Stimulated activated CD4-positive, alpha-beta T cell treated with anti-CD3 and anti-CD28 coated beads, TNF-alpha, amount 100 ng/mL, for 4 hours (primary cell): ENCODE measurements at places on chromosomes 13 and 19.
A peak's percentile ranks its signal among the peaks of the same experiment; 100 is the strongest.

GRCh38 chr19:55855160-55855559, 18.8 kb downstream of the NLRP4 start:
- DNase-seq = no peak

DNA sequence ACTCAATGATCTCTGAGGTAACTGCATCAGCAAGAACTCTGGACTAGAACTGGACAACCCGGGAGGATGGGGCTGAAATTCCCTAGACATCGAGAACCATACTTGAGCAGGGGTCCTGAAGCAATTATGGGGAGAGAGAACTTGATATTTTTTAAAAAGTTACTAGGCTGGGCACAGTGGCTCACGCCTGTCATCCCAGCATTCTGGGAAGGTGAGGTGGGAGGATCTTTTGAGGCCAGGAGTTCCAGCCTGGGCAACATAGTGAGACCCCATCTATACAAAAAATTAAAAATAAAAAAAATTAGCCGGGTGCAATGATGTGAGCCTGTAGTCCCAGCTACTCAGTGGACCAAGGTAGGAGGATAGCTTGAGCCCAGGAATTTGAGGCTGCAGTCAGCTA, 2.3 kb upstream of the DNAJB1 start:
- DNase-seq = no peak

DNA sequence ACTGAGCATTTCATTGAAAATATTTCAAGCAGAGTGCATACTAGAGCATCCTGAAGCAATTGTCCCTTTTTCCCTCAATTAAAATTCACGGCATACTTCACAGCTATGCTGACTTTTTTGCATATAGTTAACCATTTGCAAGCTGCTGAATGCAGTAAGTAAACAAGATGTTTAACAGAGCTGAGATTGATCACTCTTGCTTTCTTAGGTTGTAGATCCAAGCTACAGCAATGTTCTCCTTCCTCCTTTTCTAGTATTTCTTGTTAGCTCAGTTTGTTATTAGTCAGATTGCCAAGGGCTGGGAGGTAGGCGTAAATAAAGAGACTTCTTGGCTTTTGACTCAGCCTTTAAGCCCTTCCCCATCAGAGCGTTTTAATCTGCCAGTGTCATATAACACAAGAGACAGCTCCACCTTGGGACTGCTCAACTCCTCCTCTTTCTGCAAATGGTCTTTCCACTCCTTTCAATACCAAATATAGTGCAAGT, at the start of gene SLITRK6:
SLITRK6 (minus strand) TSS at position 323 of the 486 bp plus-strand sequence. CDS start 2,911 bp downstream, outside the sequence.
- no peak for DNase-seq

- DNase-seq = no peak
Observed at GRCh38 chr13:67554286-67554685, 324.1 kb upstream of the PCDH9 start.

- DNase-seq = peak; percentile 10
Observed at GRCh38 chr19:39342647-39343305, 555 bp downstream of the SAMD4B start.

- DNase-seq = no peak
Observed at GRCh38 chr13:30045916-30046704, 195.7 kb upstream of the UBL3 start.

DNA sequence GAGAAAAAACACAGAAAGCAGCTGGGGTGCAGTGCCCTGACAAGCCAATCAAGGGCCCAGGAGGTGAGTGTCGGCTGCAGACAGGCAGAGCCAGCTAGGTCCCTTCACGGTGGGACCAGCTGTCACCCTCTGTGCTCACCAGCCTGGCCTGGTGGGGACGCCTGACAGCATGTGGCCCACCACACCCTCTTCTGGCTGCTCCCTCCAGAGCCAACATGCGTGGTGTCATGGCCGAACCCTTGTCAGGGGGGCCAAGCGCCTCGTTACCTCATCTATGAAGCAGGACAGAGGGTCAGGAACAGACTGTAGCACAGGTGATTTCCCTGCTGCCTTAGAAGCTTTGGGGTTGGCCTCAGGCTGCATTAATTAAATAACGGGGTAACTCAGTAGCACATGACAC, 40.0 kb upstream of the ISYNA1 start:
- no peak for DNase-seq

DNA sequence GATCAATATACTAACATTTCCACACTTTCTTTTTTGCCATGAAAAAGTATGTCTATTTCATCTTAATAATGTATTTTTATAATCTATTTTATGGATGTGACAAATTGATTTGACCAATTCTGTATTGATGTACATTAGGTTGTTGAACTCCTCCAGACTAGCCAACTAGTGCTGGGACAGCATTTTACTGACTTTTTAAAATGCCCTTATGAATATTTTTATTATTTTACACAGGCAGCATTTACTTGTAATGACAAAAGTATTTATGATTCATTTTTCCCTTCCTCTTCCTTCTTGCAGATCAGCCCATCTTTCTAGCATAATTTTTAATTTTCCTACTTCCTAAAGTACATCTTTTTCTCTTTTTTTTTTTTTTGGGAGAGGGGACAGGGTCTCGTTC, 918 bp upstream of the FUZ start:
- no peak for DNase-seq

- no peak for DNase-seq
Observed at GRCh38 chr19:46970815-46971214, 48.8 kb upstream of the NPAS1 start.

DNA sequence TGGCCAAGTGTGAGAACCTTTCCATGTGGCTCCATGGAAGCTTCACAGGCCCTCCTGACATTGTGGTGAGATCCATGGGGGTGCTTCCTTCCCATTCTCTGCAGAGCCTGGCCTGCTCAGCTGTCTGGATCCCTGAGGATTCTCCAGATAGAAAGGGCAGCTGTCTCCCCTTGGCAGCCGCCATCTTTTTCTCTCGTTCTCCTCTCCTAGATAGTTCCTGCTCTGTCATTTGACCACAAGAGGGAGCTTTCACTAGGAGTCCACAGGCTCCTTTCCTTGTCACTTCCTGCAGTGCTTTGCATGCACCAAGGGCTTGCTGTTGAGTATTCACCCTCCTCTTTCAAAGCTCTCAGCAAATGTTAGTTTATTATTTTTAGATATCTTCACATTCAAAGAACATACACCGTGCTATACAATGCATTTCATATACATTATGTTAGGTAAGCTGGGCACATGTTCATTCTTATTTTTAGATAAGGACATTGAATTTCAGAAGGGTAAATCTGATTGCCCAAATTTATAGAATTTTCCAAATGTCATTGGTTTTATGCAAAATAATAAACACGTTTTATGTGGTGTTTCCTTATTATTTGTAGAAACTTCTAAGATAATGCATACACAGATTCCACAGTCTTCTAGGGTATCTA, 133.2 kb downstream of the FRY start:
- no peak for DNase-seq

DNA sequence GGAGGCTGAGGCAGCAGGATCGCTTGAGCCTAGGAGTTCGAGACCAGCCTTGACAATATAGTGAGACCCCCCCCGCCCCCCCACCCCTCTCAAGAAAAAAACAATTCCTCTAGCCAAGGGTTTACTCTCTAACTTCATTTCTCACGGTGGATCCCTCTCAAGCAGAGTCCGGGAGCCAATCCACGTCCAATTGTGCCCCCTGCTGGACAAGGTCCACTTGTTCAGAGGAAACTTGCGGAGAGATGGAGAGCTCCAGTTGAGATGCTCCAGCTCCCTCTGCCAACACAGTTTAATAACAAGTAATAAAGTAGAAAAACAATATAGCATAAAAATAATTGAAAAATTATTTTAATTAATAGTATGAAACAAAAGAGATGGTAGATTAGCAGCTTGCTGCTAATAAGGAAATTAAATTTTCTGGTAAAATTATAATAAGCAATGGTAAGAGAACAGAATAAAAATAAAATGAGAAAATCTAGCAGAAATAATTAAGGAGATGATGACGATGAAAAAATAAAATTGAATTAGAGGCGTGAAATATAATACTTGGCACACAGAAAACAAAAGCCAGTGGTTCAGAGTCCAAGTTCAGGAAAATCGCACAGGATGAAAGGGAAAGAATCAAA, 14.5 kb upstream of the SIGLEC14 start:
- peak; percentile 29 for DNase-seq
